ENCODE measurements at places on chromosomes 1 and 21.

DNA sequence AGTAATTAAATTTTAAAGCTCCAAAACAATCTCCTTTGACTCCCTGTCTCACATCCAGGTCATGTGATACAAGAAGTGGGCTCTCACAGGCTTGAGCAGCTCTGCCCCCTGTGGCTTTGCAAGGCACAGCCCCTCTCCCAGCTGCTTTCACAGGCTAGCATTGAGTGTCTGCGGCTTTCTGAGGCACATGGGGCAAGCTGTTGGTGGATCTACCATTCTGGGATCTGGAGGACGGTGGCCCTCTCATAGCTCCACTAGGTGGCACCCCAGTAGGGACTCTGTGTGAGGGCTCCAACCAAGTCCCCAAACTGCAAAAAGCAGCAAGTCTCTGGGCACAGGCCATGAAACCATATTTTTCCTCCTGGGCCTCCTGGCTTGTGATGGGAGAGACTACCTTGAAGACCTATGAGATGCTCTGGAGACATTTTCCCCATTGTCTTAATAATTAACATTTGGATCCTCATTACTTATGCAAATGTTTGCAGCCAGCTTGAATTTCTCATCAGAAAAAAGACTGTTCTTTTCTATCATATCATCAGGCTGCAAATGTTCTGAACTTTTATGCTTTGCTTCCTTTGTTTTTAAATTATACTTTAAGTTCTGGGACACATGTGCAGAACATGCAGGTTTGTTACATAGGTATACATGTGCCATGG, 554.1 kb upstream of the OLFM3 start:
- no peak for DNase-seq

GRCh38 chr1:56444960-56445646, 134.3 kb downstream of the PLPP3 start:
- no peak for DNase-seq

GRCh38 chr1:16321176-16321867, 31.0 kb downstream of the FBXO42 start:
- no peak for DNase-seq

GRCh38 chr1:7468248-7468647, 302.8 kb upstream of the VAMP3 start:
- DNase-seq = no peak

DNA sequence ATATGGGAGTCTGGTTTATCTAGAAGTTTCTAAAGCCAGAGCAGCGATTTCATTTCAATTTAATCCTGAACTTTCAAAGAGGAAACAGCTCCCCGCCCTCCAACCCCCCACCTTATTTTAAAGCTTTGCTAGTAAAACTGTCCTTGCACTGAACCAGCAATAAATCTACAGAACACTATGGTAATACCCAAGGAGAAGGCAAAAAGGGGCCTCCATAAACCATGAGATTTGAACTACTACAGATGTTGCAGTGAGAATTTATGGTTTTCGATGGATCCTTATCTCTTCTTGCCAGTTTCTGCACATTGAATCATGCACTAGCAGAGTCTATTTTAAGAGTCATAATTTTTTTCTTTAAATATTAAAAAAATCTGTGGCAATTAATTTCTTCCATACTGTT, 64.8 kb upstream of the BEND5 start:
- no peak for DNase-seq

DNA sequence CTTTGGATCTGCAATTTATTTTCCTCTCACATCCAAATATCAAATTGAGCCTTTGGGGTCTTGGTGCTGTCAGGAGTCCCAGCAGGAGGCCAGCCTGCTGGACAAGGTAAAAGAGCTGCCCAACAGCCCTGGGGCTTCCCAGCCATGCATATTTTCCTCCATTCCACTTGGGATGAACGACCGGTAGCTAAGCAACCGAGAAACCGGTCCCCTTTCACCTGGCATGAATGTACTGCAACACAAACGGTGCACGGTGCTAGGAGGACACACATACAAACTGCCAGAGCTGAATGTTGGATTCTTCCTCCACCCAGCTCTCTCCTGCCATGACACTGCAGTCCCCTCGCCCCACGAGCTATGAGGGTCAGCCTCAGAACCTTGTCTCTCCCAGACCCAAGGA, 42.7 kb downstream of the BCAR3 start:
- DNase-seq = no peak

GRCh38 chr1:70717656-70718055, 306.6 kb downstream of the CTH start:
- DNase-seq = no peak

- DNase-seq = no peak
These were observed 43.0 kb downstream of the GALNT2 start for GRCh38 chr1:230109895-230110667.

DNA sequence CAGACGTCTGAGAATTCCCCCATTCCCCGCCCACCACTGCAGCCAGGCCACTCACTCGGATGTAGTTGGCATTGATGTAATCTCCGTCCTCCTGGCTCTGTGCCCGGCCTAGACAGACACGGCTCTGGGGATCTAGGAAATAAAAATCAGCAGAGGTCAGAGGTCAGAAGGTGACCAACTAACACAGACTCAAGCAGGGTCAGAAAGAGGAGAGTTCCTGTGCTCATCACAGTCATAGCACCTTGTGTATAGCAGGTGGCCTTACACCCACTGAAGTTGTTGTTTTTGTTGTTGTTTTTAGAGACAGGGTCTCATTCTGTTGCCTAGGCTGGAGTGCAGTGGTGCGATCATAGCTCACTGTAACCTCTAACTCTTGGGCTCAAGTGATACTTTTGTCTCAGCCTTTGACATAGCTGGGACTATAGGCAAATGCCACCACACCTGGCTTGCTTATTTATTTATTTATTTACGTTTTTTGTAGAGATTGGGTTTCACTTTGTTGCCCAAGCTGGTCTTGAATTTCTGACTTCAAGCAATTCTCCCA, 4.9 kb downstream of the PTPN7 start:
- no peak for DNase-seq

DNA sequence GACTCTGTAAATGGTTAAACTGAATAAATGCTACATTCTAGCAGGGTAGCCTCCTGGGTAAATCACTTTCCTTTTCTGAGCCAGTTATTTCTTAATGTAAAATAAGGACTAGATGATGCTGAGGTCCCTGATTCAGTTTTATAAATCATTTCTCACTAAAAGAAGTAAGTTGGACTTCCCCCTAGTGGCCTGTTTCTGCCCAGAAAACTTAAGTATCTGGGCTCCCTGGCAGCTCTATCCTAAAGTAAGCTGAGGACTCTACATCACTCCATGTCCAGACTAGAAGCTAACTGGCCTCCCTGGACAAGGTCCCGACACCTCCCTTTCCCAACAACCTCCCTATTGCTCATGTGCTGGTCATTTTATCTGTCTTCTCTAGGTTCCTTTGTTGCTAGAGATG, 3.0 kb downstream of the GPN2 start:
- DNase-seq = no peak

- peak; percentile 21 for DNase-seq
These were observed 23.5 kb downstream of the ASB17 start for GRCh38 chr1:75908717-75909152.

All from NCI-H524 treated with DMSO at 0.1 percent for 48 hours (cell line).